ENCODE measurements at places on chromosomes 11 and 22.

DNA sequence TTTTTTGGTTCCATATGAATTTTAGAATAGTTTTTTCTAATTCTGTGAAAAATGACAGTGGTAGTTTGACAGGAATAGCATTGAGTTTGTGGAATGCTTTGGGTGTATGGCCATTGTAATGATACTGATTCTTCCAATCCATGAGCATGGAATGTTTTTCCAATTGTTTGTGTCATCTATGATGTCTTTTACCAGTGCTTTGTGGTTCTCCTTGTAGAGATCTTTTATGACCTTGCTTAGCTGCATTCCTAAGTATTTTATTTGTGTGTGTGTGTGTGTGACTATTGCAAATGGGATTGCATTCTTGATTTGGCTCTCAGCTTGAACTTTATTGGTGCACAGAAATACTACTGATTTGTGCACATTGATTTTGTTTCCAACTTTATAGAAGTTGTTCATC, 3.0 kb upstream of the CSF2RB start:
- no peak for DNase-seq

DNA sequence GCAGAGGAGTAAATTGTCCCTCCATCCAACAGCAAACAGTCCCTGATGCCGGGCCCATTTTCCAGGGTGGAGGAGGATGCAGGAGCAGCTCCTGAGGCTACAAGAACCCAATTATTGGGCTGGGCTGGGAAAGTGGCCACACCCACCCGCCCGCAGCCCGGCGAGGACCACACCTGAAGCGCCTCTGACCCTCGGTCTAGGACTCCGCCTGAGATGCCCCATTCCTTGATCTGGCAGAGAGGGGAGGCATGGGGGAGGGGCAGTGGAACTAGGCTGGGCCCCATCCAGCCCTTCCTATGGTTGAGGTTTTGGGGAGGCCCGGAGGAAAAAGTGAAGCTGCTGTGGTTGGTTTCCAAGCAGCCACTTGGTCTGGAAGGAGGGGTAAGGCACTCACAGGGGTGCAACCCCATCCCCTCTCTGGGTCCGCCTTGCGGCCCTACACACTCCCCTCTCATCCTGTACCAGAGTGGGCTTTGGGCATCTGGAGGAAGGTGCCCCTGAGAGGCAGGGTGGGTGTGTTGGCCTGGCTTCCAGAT, 2.4 kb upstream of the LGALS1 start:
- DNase-seq, result no peak

DNA sequence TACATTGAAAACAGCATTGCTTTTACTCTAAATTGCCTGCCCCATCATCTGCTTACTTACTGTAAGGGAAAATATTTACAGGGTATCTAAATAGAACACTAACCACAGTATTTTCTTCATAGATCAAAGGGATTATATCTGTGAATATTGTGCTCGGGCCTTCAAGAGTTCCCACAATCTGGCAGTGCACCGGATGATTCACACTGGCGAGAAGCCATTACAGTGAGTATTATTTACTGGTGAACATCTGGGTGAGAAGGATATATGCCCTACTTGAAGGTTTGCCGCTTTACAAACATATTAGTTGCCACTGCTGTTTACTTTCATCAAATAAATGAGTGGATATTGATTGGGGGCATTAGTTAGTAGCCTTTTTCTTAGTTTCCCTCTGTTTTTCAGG, 5.9 kb upstream of the CNTF start:
- DNase-seq, result no peak

GRCh38 chr11:100630898-100631297, 56.2 kb upstream of the ARHGAP42 start:
- no peak for DNase-seq

DNA sequence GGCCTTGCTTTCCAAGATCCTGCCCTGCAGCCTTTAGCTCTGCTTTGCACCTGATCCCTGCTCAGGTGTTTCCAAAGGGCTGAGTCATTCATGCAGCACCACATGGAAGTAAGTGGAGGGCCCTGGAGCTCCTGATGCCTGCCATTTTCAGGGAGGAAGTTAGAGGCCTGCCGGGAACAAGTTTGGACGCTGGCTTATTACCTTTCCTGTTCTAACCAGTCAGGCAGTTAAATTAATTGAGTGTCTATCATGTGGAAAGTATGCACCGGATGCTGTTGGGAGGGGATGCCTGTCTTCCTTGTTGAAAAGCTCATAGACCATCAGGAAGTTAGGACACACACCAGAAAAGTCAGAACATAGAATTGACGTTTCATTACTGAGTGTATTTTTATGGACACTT, 73.7 kb upstream of the PLET1 start:
- no peak for DNase-seq

- no peak for DNase-seq
Observed at GRCh38 chr11:107752949-107753822, 41.3 kb upstream of the SLN start.

GRCh38 chr11:46849631-46850030, 3.6 kb upstream of the CKAP5 start:
- DNase-seq, result no peak

DNA sequence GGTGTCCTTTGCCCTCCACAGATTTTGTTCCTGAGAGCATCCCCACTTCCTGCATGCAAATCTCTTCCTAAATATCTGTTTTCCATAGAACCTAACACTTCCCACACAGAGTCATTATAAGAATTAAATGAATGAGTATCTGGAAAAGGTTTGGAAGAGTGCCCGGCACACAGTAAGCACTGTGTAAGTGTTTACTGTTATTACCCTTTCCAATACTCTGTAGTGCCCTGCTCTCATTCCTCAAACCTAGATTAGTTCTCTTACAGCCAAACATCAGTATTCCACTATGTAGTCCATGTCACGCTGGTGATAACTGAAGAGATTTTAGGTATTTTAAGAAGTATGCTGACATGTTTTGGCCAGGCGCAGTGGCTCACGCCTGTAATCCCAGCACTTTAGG, 57.3 kb upstream of the PHF21A start:
- no peak for DNase-seq

GRCh38 chr11:83572581-83573496, 286.7 kb upstream of the CCDC90B start:
- no peak for DNase-seq

DNA sequence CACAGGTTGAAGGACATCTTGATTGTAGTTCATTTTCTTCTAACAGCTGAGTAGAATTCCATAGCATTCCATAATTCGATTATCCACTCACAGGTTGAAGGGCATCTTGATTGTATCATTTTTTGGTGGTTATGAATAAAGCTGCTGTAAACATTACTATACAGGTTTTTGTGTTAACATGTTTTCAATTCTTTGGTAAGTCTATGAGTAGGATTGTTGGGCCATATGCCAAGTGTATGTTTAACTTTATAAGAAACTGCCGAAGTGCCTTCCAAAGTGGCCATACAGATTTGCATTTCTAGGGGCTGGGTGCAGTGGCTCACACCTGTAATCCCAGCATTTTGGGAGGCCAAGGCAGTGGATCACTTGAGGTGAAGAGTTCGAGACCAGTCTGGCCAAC, 44.6 kb downstream of the ANKRD42 start:
- DNase-seq, result no peak

DNA sequence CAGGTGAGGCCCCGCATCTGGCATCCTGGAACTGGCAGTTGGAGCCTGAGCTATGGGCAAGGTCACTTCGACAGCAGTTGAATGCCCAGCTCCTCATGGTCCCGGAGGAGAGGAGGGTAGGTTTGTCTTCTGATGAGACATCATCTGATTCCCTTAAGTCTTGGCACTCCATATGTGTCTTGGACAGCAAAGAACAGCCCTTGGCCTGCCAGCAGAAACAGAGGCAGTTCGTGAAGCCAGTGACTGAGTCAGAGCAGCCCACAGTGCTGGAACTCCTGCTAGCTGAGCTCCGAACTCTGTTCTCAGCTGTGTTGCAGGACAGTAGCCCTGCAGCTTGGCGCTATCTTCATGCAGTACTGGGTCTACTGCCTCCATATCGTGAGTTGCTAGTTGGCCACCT, 1.0 kb downstream of the DNHD1 start:
- no peak for DNase-seq

- DNase-seq, result no peak
Observed at GRCh38 chr11:59152312-59152951, 9.8 kb downstream of the FAM111A start.

DNA sequence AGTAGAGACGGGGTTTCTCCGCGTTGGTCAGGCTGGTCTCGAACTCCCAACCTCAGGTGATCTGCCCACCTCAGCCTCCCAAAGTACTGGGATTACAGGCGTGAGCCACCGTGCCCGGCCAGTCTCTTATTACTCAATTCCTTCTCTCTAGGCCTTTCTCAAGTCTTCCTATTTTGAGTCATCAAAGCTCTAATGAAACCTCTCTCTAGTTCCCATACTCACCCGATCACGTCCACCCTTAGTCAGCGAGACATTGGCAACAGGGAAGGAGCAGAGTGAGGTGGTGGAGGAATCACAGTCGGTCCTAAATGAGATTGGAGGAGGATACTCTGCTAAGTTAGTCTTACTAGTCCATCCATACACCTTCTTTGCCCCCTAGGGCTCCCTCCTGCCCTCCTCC, 5.0 kb downstream of the BSCL2 start:
- DNase-seq, result no peak
